D341Med (cell line): ENCODE measurements at places on chromosomes 11 and 22.

DNA sequence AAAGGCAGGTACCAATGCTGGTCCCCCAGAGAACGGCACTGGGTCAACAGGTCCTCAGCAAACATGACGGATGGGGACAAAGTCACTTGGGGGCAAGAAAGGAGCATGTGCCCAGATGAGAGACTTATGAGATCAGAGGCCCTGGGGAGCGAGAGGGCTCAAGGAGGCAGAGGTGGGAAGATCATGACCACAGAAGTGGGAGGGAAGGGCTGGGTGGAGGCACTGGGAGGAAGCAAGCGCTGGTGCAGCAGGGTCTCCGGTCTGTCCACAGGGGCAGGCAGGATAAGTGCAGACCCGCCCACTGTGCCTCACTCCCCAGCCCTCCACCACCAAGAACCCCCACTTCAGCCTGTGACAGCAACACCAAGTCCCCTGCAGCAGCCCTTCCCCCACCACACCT lies 10.9 kb downstream of the ELFN2 start:
- DNase-seq = no peak

- peak; percentile 51 for DNase-seq
Measured at GRCh38 chr22:22168190-22168940, 76.2 kb upstream of the VPREB1 start.

DNA sequence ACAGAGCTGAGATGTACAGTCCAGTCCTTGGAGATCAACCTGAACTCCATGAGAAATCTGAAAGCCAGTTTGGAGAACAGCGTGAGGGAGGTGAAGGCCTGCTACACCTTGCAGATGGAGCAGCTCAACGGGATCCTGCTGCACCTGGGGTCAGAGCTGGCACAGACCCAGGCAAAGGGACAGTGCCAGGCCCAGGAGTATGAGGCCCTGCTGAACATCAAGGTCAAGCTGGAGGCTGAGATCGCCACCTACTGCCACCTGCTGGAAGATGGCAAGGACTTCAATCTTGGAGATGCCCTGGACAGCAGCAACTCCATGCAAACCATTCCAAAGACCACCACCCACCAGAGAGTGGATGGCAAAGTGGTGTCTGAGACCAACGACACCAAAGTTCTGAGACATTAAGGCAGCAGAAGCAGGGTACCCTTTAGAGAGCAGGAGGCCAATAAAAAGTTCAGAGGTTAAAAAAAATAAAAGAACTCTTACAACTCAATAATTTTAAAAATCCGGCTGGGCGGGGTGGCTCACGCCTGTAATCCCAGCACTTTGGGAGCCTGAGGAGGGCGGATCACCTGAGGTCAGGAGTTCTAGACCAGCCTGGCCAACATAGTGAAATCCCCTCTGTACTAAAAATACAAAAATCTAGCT lies 69.9 kb upstream of the RTL6 start:
- DNase-seq = no peak

- DNase-seq = no peak
Measured at GRCh38 chr11:112478806-112479205, 218.1 kb upstream of the PLET1 start.

GRCh38 chr11:80886684-80887083 lies 1445.9 kb upstream of the TENM4 start:
- no peak for DNase-seq

- peak; percentile 59 for DNase-seq
Measured at GRCh38 chr11:35237860-35238715, 99.1 kb downstream of the CD44 start.
